Activated T-helper 1 cell treated with Interleukin-2 at 50 U/mL for 16 hours (primary cell): ENCODE measurements at places on chromosomes 16 and 17.

GRCh38 chr16:50326835-50327465, 41.8 kb downstream of the BRD7 start:
- DNase-seq: peak; percentile 47

DNA sequence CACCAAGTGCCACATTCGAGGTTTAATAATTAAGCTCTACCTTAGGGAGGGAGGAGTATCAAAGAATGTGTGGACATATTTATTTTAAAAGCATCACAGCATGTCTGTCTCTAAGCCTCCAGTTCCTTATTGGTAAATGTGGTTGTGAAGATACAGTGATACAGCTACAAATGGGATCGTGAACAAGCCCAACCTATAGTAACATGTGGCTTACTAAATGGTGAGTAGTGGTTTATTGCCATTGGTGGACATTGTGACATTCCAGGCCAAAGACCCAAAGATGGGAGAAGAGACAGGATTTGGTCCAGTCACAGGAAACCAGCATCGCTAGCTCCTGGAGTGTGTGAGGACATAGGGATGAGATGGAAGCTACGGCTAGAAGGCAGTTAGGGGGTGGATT, 51.2 kb downstream of the IQCK start:
- no peak for DNase-seq

DNA sequence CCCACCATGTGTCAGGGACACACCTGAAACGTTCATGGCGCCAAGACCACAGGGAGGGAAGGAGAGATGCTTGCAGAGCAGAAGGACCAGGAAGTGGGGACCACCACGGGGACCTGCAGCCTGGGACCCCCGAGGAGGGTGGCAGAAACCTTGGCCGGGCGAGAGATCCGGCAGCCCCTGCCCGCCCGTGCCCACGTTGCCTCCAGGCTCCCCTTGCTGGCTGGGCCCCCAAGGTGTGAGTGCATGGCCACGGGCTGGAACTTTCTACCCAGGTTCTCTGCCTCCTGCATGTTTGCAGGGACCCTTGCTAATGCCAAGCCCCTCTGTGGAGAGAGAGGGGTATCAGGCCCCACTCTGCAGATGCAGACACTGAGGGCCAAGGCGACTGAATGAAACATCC, 50.4 kb downstream of the USP22 start:
- no peak for DNase-seq

GRCh38 chr17:69478916-69479315, 64.4 kb downstream of the MAP2K6 start:
- no peak for DNase-seq

GRCh38 chr16:14489460-14489859, 140.6 kb downstream of the PARN start:
- no peak for DNase-seq

- DNase-seq: no peak
Measured at GRCh38 chr17:78910497-78911284, 7.7 kb upstream of the CEP295NL start.

- DNase-seq: no peak
Measured at GRCh38 chr16:83441517-83441916, 366.3 kb upstream of the HSBP1 start.

DNA sequence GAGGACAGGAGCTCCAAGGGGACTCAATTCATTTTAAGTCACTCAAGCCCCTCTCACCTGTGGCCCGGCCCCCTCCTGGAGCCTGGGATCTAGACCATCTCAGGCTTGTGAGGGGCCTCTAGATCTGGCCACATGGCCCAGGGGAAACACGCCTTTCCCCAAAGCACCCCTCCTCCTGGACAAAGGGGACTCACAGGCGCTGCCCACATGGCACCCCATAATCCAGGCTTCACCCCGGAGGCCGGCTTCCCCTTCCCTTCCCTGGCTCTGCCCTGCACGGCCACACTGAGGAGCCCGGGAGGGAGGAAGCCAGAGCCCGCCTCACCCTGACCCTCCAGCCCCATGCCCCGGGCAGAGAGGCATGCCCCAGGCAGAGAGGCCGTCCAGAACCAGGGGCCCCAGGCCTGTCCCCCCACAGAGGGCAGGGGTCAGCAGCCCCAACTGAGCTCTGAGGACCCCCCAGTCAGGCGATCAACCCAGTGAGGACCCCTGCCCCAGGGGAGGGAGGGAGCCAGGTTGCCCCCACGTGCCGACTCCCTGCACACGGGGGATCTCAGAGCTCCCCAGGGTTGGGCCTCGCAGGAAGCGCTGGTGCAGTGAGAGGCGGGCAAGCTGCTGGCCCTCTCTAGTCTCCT, 10.9 kb downstream of the HS3ST6 start:
- no peak for DNase-seq
